ENCODE measurements at places on chromosomes 3 and 15.
A peak's percentile ranks its signal among the peaks of the same experiment; 100 is the strongest.

- DNase-seq = no peak
Observed at GRCh38 chr3:94961423-94962100, 898.7 kb downstream of the NSUN3 start.

DNA sequence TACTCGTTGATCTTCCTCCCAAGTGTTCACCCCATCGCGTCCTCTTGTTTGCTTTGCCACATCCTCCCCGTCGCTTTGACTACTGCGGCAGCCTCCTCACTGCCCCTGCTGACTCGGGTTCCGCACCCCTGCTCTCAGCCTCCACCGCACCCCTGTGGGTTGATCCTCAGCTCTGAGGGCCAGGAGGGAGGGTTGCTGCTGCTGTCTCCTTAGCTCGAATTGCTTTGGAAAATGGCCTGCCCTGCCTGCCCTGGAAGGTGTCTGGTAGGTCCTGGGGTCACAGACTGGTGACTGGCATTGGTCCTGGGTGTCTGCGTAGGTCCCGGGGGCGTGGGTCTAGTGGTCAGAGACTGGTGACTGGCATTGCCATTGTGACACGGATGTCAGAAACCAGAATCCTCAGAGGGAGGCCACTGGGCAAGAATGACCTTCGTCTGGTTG lies 9.4 kb downstream of the MUC4 start:
- DNase-seq = peak; percentile 49

DNA sequence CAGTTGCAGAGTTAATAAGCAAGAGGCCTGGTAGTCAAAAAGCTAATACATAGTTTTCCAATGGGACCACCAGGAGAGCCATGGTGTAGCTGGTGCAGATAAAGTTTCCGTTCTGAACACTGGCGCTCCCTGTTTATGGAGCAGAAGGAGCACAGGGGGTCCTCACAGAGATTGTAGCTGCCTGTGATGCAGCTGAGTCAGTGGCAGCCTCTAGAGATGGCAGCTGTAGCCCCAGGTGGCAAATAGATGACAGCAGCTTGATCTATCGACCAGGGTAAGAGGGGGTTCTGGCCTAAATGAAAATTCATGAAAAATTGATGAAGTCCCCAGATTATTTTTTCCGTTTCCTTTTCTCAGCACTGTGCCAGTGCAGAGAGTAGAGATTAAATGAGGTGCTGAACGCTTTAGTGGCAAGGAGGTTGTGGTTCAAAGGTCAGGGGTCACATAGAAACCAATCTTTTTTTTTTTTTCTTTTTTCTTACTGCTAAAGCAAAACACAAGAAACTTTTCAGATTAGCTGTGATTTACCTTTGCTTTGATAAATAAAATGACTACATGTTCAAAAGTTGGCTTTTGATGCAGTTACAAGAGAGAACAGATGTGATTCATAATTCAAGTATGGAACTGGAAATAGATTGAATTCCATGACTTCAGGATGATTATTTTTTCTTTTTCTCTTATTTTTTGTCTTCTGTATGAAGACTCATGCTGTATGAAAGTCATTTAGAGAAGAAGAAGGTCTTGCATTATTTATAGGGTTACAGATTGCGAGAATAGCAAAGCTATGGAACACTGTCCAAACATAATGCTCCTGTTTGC lies 63.3 kb downstream of the ROBO2 start:
- DNase-seq = no peak

DNA sequence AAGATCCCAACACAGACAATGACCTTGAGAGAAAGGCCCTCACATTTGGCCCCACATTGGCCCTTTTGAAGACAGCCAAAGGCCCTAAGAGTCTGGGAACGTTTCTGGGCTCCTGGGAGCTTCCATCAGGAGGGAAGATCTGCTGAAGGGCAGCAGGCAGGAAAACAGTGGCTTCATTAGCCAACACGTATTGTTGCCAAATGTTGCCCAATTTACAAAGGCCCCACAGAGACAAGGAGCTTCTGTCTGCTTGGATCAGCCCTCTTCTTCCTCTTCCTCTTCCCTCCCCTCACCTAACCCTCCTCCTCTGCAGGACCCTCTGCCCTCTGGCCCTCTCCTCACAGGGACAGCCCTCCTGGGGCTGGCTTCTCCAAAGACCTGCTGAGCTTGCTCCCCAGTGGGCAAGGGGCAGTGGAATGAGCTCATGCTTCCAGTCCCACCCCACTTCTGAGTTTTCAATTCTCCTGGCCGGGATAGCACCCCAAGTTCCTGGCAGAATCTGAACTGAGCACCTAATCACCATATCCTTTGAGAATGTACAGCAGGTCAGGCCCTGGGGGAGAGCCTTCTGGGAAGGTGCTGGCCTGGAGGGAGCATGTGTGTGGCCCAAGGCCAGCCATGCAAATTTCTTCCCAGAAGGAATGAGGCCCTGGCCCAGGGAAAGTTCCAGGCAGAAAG lies 5.1 kb upstream of the LTF start:
- no peak for DNase-seq

- DNase-seq = no peak
Observed at GRCh38 chr3:62237286-62237948, 135.9 kb downstream of the FEZF2 start.

- DNase-seq = no peak
Observed at GRCh38 chr3:52364322-52365035, 48.4 kb downstream of the DNAH1 start.

GRCh38 chr3:193589616-193590015 lies 3.4 kb upstream of the OPA1 start:
- no peak for DNase-seq

- no peak for DNase-seq
Observed at GRCh38 chr3:94187697-94188096, 124.8 kb downstream of the NSUN3 start.
